ENCODE measurements at places on chromosomes 3 and 15. TPM values are rescaled to one million over a fixed set of nuclear protein-coding genes. Genes with fewer than 3 reads are reported as not detected.

Gene WDR49
- polyA plus RNA-seq, result not detected

Gene CPN2
- not detected for polyA plus RNA-seq

Gene NEK10
- 1.2 TPM for polyA plus RNA-seq

Gene SMC4
- polyA plus RNA-seq, result 52.7 TPM

Gene ONECUT1
- polyA plus RNA-seq, result not detected

Gene GPD1L
- 32.4 TPM for polyA plus RNA-seq

Gene AZI2
- 93.6 TPM for polyA plus RNA-seq

Gene CX3CR1
- 0.15 TPM for polyA plus RNA-seq

Gene FANCI
- polyA plus RNA-seq, result 9.3 TPM

Gene NCBP2
- polyA plus RNA-seq, result 49.2 TPM

Gene LACTB
- polyA plus RNA-seq, result 8.2 TPM

Gene RBP2
- polyA plus RNA-seq, result not detected

Gene TGM4
- not detected for polyA plus RNA-seq

Gene STRA6
- polyA plus RNA-seq, result not detected

Gene DLL4
- 0.56 TPM for polyA plus RNA-seq

Data from stomach (tissue), 19 donors.